Cardiac fibroblast (primary cell): ENCODE measurements at places on chromosomes 11 and 22.
A peak's percentile ranks its signal among the peaks of the same experiment; 100 is the strongest.

GRCh38 chr11:46198245-46199240 is 77.3 kb upstream of the PHF21A start:
- DNase-seq = no peak

- peak; percentile 28 for DNase-seq
These were observed 27.5 kb upstream of the FBLN1 start for GRCh38 chr22:45475063-45475747.

DNA sequence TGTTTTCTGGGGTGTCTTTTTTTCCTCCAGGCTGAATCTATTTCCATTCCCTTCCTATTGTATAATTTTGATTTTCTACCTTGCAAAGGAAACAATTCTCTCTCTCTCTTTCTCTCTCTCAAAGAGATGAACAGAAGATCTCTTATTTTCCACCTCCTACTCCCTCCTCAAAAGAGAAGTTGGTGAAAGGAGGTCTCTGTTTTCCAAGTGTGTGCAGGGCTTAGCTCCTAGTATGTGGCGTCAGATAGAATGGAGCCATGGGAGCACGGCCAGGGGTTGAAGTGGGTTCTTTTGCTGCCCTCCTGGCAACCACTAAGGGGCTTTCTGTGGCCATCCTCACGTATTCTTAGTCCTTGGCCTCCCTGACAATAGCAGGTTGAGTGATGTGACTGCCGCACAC is 480 bp downstream of the TRIM34 start:
- peak; percentile 5 for DNase-seq

GRCh38 chr11:64268893-64269539 is 15.4 kb downstream of the BAD start:
- peak; percentile 82 for DNase-seq

DNA sequence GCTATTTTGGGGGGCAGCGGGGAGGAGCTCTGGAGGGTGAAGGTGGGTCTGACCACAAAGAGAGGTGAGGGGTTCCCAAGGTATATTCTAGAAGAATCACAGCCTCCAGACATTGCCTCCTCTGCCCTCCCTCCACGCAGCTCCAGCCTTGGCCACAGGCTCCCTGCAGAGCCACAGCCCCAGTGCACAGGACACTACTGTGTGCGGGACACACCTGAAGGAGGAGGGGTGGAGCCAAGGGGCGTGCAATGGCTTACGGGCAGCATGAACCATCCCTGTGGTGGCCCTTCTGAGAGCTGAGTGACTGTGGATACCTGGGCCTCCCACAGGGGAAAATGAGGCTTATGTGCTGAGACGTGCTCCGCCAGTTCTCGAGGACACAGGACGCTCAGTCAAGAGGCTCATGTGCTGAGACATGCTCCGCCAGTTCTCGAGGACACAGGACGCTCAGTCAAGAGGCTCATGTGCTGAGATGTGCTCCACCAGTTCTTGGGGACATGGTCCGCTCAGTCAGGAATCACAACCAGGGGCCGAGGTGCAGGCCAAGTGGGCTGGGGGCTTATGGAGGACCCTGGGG is 417.3 kb downstream of the SHANK2 start:
- DNase-seq = no peak

DNA sequence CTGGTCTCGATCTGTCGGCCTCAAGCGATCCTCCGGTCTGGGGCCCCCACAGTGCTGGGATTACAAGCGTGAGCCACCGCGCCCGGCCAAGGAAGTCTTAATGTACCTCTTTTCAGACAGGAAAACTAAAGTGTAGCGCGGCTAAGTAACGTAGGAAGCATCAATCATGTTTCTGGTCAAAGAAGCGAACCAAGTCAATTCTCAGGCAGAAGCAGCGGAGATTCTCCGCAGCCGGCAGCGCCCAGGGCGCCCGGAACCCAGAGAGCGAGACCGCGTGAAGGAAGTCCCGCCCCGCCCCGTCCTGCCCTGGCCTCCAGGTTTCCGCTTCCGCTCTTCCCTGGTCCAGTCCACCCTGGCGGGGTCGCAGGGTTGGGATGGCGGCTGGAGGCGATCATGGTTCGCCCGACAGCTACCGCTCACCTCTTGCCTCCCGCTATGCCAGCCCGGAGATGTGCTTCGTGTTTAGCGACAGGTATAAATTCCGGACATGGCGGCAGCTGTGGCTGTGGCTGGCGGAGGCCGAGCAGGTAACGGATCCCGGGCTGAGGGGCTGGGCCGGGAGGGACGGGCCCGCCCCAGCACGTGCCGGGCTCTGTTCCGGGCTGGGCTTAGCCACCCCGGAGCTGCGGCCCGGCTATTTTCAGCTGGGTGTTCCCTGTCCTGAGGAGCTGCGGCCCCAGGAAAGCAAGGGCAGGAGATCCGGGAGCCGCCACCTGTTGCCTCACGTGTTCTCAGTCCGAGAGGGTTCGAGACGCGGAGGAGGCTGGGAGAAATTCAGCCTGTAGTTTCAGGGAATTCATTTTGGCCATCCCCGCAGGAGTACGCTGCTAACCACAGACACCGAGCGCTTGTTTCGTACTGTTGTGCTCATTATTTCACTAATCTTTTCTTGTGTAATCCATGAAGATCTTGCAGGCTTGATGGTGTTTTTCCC is at the start of gene ADSL:
TSS of gene ADSL (plus strand) at position 316 of the 934 bp plus-strand sequence. CDS start at position 375, 59 bp downstream.
- peak; percentile 87 for DNase-seq

- DNase-seq = no peak
These were observed 19.6 kb downstream of the ELP4 start for GRCh38 chr11:31529189-31529588.

- peak; percentile 83 for DNase-seq
These were observed 144.6 kb downstream of the CCDC81 start for GRCh38 chr11:86519064-86519911.

- no peak for DNase-seq
These were observed 118.9 kb downstream of the EFCAB6 start for GRCh38 chr22:43693249-43693648.

- peak; percentile 88 for DNase-seq
These were observed at the start of gene MMP10 for GRCh38 chr11:102780491-102780918. Gene MMP10, minus strand, starts transcription at chr11:102780628. Its CDS starts 37 bp downstream, at chr11:102780591.

- no peak for DNase-seq
These were observed 9.0 kb upstream of the MUC5AC start for GRCh38 chr11:1148752-1149180.

GRCh38 chr11:69040581-69041260 is 8.0 kb upstream of the TPCN2 start:
- DNase-seq = peak; percentile 61

DNA sequence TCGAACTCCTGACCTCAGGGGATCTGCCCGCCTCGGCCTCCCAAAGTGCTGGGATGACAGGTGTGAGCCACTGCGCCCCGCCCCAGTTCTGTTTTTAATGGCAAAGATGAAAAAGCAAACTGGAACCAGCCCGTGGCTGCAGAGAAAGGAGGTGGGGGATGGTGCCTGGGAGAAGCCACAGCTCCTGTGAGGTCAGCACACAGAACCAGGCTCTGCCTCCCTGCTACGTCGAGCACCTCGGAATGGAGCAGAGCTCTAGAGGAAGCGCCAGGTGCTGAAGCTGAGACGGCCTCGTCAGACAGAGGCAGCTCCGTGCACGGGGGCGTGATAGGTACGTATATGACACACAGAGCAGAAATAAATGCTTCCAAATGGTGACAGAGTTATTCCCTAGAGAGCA is 8.5 kb downstream of the DRD4 start:
- DNase-seq = no peak

DNA sequence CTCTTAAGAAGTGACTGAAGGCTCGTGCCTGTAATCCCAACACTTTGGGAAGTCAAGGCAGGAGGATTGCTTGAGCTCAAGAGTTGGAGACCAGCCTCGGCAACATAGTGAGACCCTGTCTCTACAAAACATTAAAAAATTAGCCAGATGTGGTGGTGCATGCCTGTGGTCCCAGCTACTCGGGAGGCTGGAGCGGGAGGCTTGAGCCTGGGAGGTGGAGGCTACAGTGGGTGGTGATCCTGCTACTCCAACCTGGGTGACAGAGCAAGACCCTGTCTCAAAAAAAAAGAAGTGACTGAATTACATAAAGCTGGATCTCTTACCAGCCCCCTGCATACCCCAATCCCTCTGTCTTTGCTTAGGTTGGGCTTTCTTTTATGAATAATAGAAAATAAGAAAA is 58.1 kb downstream of the C22orf31 start:
- DNase-seq = no peak

- DNase-seq = peak; percentile 23
These were observed 34.2 kb upstream of the VPREB1 start for GRCh38 chr22:22210375-22210774.

DNA sequence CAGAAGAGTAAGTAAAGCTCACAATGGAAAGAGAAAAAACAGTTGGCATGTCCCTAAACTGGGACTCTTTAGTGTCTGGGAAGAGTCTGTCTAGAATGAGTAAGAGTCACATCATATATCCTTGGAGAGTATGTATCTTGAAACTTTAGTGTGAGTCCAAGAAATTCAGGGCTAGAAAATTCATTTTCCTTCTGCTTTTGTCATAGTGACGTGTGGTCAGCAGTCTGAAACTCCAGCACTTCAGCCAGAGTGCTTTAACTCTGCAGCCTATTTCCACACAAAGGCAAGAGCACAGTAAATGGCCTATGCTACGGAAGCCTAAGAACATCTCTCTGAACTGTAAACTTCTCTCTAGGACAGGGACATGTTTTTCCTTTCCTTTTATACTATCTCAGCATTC is 174.1 kb downstream of the FAM181B start:
- no peak for DNase-seq

- DNase-seq = no peak
These were observed 61.4 kb upstream of the LMO2 start for GRCh38 chr11:33953289-33953688.

DNA sequence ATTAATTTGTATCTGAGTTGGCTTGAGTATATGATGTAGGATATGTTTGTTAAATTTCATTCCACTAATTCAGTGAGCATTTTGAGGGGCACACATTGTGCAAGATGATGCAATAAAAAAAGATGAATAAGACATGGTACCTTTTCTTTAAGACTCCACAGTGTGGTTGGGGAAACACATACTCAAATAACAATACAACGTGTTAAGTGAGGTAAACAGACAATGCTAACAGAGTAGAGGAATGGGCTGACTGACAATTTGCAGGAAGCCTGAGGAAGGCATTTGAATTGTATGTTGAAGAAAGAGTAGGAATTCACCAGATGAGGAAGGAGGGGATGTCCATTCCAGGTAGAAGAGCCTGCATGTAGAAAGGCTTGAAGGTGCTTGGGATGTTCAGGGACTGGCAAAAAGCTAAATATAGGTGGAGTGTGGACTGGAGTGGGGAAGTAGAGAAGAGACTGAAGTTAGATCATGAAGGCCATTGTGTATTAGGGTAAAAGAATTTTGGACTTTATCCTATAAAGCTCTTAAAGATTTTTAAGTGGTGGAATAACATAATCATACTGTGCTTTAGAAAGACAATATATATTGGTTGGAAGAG is 6.8 kb downstream of the RNF169 start:
- DNase-seq = peak; percentile 61

DNA sequence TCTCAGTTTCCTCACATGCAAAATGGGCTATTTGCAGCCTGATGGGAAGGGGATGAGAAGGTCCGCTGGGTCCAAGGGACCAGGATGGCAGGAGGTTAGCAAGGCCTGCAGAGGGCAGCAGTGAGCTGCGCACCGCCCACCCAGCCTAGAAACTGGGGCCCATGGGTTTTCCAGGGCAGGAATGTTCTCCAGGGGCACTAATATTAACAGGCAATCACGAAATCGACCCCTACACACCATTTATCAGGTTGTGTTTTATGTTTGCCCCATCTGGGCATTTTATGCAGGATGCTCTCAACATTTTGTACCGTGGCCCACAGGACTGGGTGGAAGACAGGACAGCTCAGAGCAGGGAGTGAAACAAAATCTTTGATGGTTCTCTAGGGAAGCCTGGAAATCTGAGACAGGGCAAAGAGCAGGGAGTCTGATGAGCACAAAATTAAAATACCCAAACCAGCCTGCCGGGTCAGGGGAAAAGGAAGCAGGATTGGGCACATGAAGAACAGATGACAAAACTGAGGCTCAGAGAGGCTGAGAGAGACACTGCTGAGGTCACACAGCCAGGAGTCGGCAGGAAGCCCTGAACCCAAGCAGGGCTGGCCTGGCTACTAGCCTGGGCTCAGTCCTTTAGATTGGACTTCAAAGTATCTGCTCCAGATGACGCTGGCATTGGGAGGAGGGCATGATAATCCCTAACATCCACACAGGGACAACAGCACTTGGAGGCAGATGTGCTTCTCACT is 1.6 kb upstream of the BCR start:
- DNase-seq = peak; percentile 68
